ENCODE measurements at places on chromosomes 2 and 18.

- no peak for DNase-seq
Observed at GRCh38 chr2:63038034-63038433, 12.6 kb upstream of the OTX1 start.

DNA sequence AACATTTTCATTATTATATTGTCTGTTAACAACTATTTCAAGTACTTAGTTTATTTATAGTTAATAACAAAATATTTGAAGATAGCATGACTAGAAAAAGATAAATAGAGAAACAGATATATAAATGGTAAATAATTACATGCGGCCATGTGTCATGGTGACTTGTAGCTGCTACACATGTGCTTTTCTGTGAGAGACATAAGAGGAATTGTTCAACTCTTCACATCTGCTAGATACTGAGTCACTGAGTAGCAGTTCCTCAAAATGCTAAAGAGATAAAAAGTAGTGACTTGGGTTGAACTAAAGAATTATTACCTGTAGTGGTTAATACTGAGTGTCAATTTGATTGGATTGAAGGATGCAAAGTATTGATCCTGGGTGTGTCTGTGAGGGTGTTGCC, 37.5 kb upstream of the SCN9A start:
- no peak for DNase-seq

DNA sequence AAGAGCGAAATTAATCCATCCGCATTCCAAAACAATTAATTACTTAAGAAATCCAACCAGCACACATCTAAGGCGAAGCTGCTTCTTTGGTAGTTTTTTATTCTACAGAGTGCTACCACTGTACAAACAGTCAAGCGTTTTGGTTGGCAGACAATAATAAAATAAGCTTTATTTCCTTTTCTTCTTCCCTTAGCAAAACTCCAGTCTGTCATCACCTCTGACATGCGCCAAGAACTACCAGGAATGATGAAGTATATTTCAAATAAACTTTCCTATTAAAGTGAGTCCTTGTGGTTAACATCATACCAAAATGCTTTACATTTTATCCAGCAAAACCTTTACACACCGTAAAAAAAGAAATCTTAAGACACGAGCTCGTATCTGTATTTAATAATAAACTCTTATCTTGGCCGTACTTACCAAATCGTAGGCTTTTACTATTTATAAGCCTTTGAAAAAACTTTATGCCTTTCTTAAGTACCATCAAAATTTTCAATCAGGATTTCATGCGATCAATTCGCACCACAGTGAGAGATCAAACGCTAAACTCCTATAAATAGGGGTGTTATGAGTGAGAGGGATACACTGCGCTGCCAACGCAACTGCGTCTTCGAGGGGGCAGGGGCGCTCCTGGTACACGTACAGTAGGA, 1.3 kb downstream of the ATL2 start:
- DNase-seq, result no peak

- no peak for DNase-seq
Observed at GRCh38 chr2:10675131-10675530, 14.6 kb downstream of the NOL10 start.
